ENCODE measurements at places on chromosomes 13 and 19. TPM values are rescaled to one million over a fixed set of nuclear protein-coding genes. Genes with fewer than 3 reads are reported as not detected.

- peaks cover 14% of the 10 kb centered on the region for H3K4me1 ChIP-seq
- no peak overlapping the region for H3K4me3 ChIP-seq
- no peaks in the 10 kb centered on the region for H3K27me3 ChIP-seq
- H3K27ac ChIP-seq: no peak overlapping the region
Measured at GRCh38 chr19:18596752-18597157, 8.2 kb downstream of the REX1BD start.

Gene ERICH6B
- polyA plus RNA-seq: not detected

Gene SEMA6B
- not detected for polyA plus RNA-seq

- no peak for DNase-seq
- H3K27ac ChIP-seq: no peak overlapping the region
- H3K4me1 ChIP-seq: no peaks in the 10 kb centered on the region
- no peak overlapping the region for H3K4me3 ChIP-seq
- no peaks in the 10 kb centered on the region for H3K27me3 ChIP-seq
- no peaks in the 10 kb centered on the region for H3K36me3 ChIP-seq
Measured at GRCh38 chr13:104114101-104114500, 1047.9 kb upstream of the SLC10A2 start.

DNA sequence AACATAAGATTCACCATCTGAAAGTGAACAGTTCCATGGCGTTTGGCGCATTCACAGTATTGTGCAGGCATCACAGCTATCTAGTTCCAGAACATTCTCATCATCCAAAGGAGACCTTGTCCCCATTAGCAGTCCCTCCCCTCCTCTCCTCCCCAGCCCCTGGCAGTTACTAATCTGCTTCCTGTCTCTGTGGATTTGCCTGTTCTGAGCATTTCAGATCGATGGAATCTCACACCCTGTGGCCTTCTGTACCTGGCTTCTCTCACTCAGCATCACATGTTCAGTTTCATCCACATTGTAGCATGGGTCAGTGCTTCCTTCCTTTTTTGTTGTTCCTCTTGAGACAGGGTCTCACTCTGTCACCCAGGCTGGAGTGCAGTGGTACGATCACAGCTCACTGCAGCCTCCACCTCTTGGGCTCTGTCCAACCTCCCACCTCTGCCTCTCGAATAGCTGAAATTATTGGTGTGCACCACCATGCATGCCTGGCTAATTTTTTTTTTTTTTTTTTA is 34.6 kb downstream of the CRTC1 start:
- H3K36me3 ChIP-seq: peaks cover 4% of the 10 kb centered on the region
- H3K4me3 ChIP-seq: no peak overlapping the region
- peak overlapping the region; percentile 65 for H3K27ac ChIP-seq

DNA sequence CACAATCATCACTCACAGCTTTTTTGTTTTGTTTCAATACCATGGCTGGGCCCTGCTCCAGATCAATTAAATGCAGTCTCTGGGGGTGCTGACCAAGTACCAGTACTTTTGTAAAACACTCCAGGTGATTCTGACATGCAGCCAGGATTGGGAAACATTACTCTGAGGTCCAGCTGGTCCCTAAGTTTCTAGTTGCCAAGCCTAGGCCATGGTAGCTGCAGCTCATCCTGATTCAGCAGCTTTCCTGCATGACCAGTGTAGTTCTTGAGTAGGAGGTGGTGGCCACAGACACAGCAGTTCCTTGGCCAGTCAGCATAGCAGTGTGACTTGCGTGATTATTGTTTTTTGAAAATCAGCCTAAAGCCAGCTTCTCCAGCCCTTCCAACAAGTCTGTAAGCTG is 859.1 kb downstream of the DIAPH3 start:
- no peak overlapping the region for H3K4me3 ChIP-seq
- H3K36me3 ChIP-seq: no peaks in the 10 kb centered on the region
- no peaks in the 10 kb centered on the region for H3K4me1 ChIP-seq
- H3K27ac ChIP-seq: no peak overlapping the region
- peaks cover 9% of the 10 kb centered on the region for H3K27me3 ChIP-seq

- H3K4me3 ChIP-seq: peak overlapping the region; percentile 91
- H3K36me3 ChIP-seq: peaks cover 2% of the 10 kb centered on the region
- no peak for DNase-seq
- peak overlapping the region; percentile 100 for H3K27ac ChIP-seq
- H3K4me1 ChIP-seq: peaks cover 37% of the 10 kb centered on the region
- H3K27me3 ChIP-seq: peaks cover under 1% of the 10 kb centered on the region
Measured at GRCh38 chr19:4638317-4638716, 999 bp upstream of the TNFAIP8L1 start.

GRCh38 chr19:14482172-14482941 is 7.2 kb upstream of the PTGER1 start:
- H3K36me3 ChIP-seq: no peaks in the 10 kb centered on the region
- no peaks in the 10 kb centered on the region for H3K27me3 ChIP-seq
- H3K4me3 ChIP-seq: no peak overlapping the region
- DNase-seq: no peak
- H3K27ac ChIP-seq: no peak overlapping the region
- peaks cover 10% of the 10 kb centered on the region for H3K4me1 ChIP-seq

- H3K27me3 ChIP-seq: no peaks in the 10 kb centered on the region
- H3K4me3 ChIP-seq: no peak overlapping the region
- no peak for DNase-seq
- H3K4me1 ChIP-seq: peaks cover 2% of the 10 kb centered on the region
- H3K36me3 ChIP-seq: peaks cover 8% of the 10 kb centered on the region
- H3K27ac ChIP-seq: no peak overlapping the region
Measured at GRCh38 chr13:108283110-108283509, 13.6 kb downstream of the TNFSF13B start.

Gene RNF17
- not detected for polyA plus RNA-seq

DNA sequence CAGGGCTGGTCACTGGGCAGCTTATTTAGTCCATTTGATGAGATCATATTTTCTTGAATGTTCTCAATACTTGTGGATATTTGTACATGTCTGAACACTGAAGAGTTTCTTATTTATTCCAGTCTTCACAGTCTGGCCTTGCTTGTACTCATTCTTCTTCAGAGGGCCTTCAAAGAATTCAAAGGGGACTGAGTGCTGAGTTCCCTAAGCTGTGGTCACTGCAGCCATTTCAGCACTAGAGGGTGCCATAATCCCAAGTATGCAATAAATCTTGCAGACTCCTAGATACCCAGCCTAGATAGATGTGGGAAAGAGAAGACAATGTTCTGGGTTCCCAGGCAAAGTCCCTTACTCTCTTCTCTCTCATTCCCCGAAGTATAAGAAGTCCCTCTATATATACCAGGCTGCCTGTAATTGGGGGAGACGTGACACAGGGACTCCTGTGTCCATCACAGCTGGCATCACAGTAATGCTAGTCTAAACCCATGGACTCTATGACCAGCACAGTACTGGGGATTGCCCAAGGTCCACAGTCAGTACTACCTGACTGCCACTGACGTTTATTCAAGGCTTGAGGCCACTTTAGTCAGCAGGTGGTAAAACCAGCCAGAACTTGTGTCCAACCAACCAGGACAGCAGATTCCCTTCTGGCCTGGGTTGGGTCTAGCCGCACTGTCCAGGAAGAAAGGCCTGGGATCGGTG is 8.9 kb upstream of the VN1R1 start:
- H3K4me3 ChIP-seq: no peak overlapping the region
- H3K27me3 ChIP-seq: no peaks in the 10 kb centered on the region
- DNase-seq: no peak
- H3K4me1 ChIP-seq: no peaks in the 10 kb centered on the region

DNA sequence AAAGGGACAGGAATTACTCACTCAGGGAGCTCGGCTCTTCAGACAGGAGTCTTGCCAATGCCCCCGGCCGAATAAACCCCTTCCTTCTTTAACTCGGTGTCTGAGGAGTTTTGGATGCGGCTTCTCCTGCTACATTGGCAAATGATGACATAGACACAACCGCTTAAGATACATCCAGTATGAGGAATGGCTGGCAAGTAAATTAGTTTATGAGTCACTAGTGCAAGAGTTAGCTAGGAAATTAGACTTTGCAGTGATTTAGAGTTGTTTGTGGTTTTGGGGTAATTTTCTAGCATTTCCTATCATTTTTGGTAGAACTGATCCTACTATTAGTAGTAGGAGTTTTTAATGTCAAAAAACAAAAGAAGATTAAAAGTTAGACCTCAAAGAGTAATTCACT is 166.2 kb downstream of the SLITRK1 start:
- H3K4me3 ChIP-seq: no peak overlapping the region
- H3K36me3 ChIP-seq: no peaks in the 10 kb centered on the region
- H3K4me1 ChIP-seq: no peaks in the 10 kb centered on the region
- H3K27ac ChIP-seq: no peak overlapping the region
- H3K27me3 ChIP-seq: no peaks in the 10 kb centered on the region

Gene NTF4
- polyA plus RNA-seq: not detected

DNA sequence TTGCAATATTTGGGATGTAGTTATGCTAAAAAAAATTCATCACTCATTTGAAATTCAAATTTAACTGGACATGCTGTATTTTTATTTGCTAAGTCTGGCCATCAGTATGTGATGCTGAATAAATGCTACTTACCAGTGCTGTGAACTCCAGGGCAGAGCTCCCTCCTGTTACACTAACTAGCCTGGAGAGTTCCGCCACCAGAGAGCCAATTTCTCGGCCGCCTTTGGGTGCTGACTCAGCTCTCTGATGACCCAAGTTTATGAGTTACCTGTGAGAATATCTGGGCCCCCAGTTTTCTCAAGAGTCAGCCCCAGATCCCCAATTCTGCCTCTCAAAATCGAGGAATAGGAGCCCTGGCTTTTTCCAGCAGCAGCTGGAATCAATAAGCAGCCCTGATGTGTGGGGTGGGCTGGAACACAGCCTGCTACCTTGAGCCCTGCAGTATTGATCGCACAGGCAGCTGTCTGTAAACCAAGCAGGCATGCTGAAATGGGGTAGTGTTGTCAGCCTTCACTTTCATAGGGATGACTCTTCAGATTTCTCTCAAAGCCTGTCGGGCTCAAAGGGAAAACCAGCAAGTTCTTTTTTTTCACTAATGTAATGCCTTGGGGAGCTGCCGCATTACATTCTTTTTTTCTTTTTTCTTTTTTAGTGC is 113.7 kb downstream of the DNAJC15 start:
- no peak overlapping the region for H3K4me3 ChIP-seq
- H3K27me3 ChIP-seq: peaks cover 9% of the 10 kb centered on the region
- H3K36me3 ChIP-seq: no peaks in the 10 kb centered on the region
- H3K27ac ChIP-seq: no peak overlapping the region
- H3K4me1 ChIP-seq: peaks cover 3% of the 10 kb centered on the region
- no peak for DNase-seq

GRCh38 chr13:99741960-99742359 is 229.6 kb downstream of the ZIC5 start:
- no peaks in the 10 kb centered on the region for H3K36me3 ChIP-seq
- no peak for DNase-seq
- no peak overlapping the region for H3K4me3 ChIP-seq

- no peaks in the 10 kb centered on the region for H3K36me3 ChIP-seq
- H3K4me1 ChIP-seq: no peaks in the 10 kb centered on the region
- no peak for DNase-seq
- no peak overlapping the region for H3K27ac ChIP-seq
- no peaks in the 10 kb centered on the region for H3K27me3 ChIP-seq
Measured at GRCh38 chr13:113040597-113041292, 64.8 kb upstream of the F7 start.

DNA sequence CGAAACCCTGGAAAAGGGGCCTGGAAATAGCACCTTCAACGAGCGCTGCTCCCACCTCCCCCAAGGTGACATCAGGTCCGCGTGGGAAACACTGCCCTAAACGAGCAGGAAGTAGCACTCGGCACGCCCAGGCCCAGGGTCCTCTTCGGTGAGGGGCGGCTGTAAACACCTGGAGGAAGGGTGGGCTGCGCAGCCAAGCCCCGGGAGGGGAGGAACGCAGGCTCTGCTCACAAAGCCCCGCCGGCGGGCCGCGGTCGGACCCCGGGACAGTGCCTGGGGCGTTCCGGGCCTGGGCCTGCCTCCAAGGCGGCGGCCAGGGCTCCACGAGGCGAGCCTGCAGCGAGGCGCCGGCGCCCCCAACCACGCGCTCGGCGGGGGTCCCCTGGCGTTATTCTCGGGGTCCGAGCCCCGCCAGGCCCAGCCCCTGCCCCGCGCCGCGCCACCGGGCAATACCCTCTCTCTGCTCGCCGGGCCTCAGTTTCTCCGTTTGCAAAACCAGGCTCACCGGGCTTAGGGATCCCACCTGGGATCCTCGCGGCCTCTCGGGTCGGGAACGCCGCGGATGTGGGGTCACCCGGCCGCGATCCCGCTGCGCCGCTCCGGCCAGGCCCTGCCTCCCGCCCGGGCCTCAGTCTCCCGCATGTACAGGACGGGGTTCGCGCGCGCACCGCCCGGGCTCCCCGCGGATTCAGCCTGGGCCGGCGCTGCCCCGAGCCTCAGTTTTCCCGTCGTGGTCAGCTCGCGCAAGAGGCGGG is 630 bp downstream of the RNF126 start:
- H3K4me1 ChIP-seq: peaks cover 17% of the 10 kb centered on the region
- no peaks in the 10 kb centered on the region for H3K36me3 ChIP-seq
- H3K4me3 ChIP-seq: peak overlapping the region; percentile 99

Gene CLEC4G
- not detected for polyA plus RNA-seq

DNA sequence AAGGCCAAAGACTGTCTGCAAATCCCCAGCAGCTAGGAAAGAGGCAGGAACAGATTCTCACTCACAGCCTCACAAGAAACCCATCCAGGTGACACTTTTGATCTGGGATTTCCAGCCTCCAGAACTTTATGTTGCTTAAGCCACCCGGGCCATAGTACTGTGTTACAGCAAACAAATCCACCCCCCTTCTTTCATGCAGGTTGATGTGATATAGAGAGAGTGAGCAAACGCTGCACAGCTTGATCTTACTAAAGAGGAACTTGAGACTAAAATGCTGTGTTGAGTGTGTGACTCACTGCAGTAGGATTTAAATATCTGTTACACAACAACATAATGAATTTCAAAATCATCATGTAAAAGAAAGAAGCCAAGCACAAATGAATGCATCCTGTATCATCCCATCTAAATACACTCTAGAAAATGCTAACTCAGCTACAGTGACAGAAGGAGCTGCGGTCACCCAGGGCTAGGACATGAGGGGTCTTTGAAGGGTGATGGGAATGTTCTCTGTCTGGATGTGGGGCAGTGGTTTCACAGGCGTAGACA is 32.2 kb downstream of the RCBTB2 start:
- DNase-seq: no peak
- H3K27me3 ChIP-seq: no peaks in the 10 kb centered on the region
- H3K4me1 ChIP-seq: peaks cover 46% of the 10 kb centered on the region
- H3K27ac ChIP-seq: no peak overlapping the region

Gene C19orf47
- 10.0 TPM for polyA plus RNA-seq

Gene KCNK6
- 1.1 TPM for polyA plus RNA-seq

Gene ATP4A
- polyA plus RNA-seq: not detected

- no peak overlapping the region for H3K4me3 ChIP-seq
- no peaks in the 10 kb centered on the region for H3K36me3 ChIP-seq
- H3K27ac ChIP-seq: no peak overlapping the region
- no peaks in the 10 kb centered on the region for H3K27me3 ChIP-seq
- no peak for DNase-seq
Measured at GRCh38 chr13:64718116-64718515, 2512.0 kb downstream of the PCDH9 start.

GRCh38 chr19:49677231-49677900 is at the start of gene PRMT1:
Gene PRMT1 (plus strand): TSS chr19:49677271. CDS start chr19:49677281, 10 bp downstream.
- H3K27ac ChIP-seq: peak within 1 kb of the TSS; percentile 84
- H3K4me1 ChIP-seq: peaks cover 27% of the 10 kb centered on the region
- DNase-seq: peak; percentile 74
- no peaks in the 10 kb centered on the region for H3K27me3 ChIP-seq
- peaks cover 2% of the 10 kb centered on the region for H3K36me3 ChIP-seq
